ENCODE measurements at places on chromosomes 16 and 17.
A peak's percentile ranks its signal among the peaks of the same experiment; 100 is the strongest.

DNA sequence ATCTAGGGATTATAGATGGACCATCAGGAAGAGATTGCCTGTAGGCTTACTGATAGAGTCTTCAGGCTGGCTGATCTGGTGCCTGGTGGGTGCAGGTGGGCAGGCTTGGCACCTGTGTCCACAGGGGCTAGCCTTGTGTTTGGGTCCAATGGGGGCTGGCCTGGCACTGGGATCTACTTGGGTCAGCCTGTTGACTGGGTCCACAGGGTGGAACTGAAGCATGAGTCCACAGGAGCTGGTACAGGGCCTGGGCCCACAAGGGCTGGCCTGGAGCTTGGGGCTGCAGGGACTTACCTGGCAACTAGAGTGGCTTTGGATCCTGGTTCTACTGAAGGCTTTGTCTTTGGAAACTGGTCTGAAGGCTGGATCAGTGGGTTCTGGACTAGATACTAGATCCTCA lies 1217.7 kb downstream of the CDH11 start:
- no peak for DNase-seq

GRCh38 chr16:81431554-81432353 lies 12.9 kb upstream of the CMIP start:
- DNase-seq = no peak

GRCh38 chr16:70579648-70580630 lies 56.3 kb downstream of the SF3B3 start:
- DNase-seq = no peak

GRCh38 chr17:81393684-81394376 lies 1.4 kb upstream of the BAHCC1 start:
- peak; percentile 68 for DNase-seq

DNA sequence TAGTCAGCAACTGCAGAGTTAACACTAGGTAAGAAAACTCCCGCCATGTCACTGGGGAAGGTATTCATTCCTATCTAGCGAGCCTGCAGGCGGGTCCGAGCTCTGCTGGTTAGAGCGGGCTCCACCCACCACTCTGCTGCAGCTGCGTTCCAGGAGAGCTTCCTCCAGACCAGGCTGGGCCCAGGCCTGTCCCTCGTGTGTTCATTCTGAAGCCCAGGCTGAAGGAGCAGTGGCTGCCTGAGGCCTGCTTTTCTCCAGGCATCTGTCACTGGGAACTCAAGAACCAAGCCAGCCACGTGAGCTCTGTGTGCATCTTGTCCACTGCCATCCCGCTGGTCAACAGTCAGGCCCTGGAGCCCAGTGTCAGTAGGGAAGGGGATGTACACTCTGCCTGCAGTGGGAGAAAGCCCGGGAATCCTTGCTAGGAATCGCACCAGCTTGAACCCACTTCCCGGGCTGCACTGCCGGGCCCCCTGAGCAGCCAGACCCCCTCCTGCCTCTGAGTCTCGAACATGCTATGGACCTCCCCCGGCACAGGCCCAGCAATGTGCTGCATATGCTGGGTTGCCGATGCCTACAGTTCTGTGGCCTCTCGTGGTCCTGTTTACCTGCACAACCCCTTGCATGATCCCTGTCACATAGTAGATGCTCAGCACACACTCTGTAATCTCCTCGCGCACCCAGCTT lies 51.0 kb upstream of the ENPP7 start:
- no peak for DNase-seq

GRCh38 chr16:23771027-23771426 lies 16.2 kb downstream of the CHP2 start:
- no peak for DNase-seq

DNA sequence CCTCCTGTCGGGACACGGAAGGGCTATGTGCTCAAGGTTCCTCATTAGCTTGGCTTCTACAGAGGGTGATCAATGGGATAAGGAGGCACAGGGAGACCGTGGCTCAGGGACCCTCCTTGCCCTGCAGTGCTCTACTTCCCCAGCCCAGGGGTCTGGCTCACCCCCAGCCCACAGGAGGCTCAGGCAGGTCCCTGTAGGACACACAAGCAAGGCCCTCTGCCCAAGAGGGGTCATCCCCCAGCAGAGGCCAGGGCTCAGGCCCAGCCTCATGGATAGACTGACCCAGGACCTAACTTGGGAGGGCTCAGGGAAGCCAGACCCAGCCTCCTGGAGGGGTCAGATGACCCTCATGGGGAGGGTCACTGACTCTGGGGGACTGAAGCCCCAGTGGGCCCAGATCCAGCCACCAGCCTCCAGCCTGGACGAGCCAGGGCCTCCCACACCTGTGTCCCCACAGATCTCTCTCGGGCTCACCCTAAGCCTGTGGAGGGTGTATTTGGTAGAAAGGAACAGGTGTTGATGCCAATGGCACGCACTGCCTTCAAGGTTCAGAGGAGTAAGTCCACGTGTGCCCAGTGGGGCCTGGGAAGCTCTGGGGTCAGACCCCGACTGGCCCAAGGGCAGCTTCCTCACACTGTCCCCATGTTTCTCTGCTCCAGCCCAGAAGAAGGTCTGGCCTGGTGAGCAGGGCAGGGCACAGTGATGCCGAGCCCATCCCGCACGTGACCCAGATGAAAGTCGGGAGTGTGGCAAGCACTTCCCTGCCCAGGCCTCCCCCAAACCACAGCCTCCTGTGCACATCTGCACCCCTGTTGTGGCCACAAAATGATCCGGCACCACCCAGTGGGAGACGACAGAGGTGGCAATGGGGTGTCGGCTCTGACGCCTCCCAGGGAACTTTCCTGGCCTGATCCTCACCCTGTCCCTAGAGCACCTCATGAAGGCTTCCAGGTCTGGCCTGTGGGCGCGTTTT lies 10.9 kb upstream of the KRTAP17-1 start:
- peak; percentile 50 for DNase-seq

- DNase-seq = peak; percentile 44
Measured at GRCh38 chr17:7445619-7445968, 733 bp downstream of the CHRNB1 start.

DNA sequence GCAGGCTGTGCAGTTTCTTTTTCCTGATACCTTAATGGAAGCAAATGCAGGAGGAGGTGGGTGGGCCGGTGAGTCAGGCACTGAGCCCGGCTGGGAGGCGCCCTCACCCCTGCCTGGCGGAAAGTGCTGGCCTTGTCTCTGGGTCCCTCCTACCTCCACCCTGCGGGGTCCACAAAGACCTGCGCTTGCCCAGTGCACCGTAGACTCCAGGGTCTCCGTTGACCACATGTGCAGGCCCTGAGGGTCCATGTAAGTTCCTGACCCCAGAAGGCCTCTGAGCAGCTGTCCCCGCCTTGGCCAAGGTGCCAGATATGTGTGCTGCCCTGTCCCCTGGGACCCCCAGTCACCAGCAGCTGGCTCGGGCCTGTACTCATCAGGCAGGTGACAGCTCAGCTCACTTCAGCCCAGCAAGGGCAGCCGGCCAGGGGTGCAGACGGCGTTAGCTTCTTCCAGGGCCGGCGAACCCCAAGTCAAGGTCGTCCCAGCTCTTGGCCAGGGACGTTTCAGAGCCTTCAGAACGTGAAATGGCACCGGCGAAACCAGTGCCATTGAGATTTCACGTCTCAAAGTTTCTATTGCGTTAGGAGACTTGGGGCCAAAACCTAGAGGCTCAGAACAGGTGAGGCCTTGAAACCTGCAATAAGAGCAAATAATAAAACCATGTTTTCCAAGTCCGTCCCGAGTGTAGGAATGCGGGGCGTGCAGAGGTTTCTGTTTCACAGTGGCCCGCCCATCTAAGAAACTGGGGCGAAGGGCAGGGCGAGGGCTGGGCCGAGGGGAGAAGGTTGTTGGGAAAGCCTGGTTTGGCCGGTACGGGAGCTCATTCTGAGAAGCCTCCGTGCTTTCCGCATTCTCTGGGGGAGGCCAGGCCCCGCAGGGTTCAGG lies 12.1 kb downstream of the METRNL start:
- no peak for DNase-seq

GRCh38 chr16:9128346-9129342 lies 37.2 kb downstream of the HAPSTR1 start:
- DNase-seq = no peak
